ENCODE measurements at places on chromosomes 3 and 15. TPM values are rescaled to one million over a fixed set of nuclear protein-coding genes. Genes with fewer than 3 reads are reported as not detected.

DNA sequence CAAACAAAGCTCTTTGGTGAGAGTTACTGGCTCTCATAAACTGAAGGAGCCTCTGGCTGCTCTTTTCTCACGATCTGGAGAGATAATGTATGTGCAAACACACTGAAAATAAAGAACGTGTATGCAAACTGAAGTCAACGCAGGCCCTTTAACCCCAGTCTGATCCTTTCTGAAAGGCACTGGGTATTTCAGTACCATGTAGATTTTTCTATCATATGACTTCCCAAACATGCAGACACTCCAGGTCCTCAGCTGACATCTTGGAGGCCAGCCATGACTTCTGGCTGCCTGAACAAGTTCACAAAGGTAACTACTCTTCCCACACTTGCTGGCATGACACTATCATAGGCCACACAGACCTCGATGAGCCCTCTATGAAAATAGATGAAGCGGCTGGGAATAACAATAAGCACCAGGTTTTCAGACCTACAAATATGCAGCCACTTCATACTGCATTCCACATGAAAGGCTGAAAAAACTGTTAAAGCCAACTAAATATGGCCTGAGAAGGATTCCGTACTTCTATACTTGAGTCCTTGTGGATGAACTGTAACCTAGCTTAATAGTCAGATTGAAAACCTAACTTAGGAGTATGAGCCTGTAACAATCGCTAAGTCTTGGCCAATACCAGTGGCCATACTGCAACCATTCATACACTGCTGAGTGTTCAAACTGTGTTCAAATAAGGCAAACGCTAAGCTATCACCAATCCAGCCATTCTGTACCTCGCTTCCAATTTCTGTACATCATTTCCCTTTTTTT is 121.3 kb downstream of the THRB start:
- no peaks in the 10 kb centered on the region for H3K27me3 ChIP-seq
- H3K36me3 ChIP-seq: no peaks in the 10 kb centered on the region
- no peak overlapping the region for H3K27ac ChIP-seq
- H3K4me1 ChIP-seq: peaks cover 15% of the 10 kb centered on the region
- no peak overlapping the region for H3K4me3 ChIP-seq

- no peak overlapping the region for H3K27ac ChIP-seq
- H3K27me3 ChIP-seq: peaks cover 87% of the 10 kb centered on the region
- DNase-seq: no peak
- no peaks in the 10 kb centered on the region for H3K36me3 ChIP-seq
- H3K4me1 ChIP-seq: no peaks in the 10 kb centered on the region
Measured at GRCh38 chr3:19190602-19191001, 42.3 kb downstream of the KCNH8 start.

- no peak overlapping the region for H3K4me3 ChIP-seq
- no peaks in the 10 kb centered on the region for H3K27me3 ChIP-seq
- H3K4me1 ChIP-seq: peaks cover 6% of the 10 kb centered on the region
- no peak for DNase-seq
- no peak overlapping the region for H3K27ac ChIP-seq
Measured at GRCh38 chr15:41512512-41512939, 1.1 kb downstream of the LTK start.

GRCh38 chr3:108887121-108887520 is 64.5 kb downstream of the TRAT1 start:
- H3K4me3 ChIP-seq: no peak overlapping the region
- no peaks in the 10 kb centered on the region for H3K36me3 ChIP-seq
- H3K4me1 ChIP-seq: no peaks in the 10 kb centered on the region
- DNase-seq: no peak
- no peaks in the 10 kb centered on the region for H3K27me3 ChIP-seq

GRCh38 chr15:73287019-73287418 is 81.7 kb downstream of the HCN4 start:
- peaks cover 19% of the 10 kb centered on the region for H3K36me3 ChIP-seq
- no peak overlapping the region for H3K4me3 ChIP-seq
- no peak overlapping the region for H3K27ac ChIP-seq
- H3K27me3 ChIP-seq: no peaks in the 10 kb centered on the region
- no peaks in the 10 kb centered on the region for H3K4me1 ChIP-seq
- DNase-seq: no peak

DNA sequence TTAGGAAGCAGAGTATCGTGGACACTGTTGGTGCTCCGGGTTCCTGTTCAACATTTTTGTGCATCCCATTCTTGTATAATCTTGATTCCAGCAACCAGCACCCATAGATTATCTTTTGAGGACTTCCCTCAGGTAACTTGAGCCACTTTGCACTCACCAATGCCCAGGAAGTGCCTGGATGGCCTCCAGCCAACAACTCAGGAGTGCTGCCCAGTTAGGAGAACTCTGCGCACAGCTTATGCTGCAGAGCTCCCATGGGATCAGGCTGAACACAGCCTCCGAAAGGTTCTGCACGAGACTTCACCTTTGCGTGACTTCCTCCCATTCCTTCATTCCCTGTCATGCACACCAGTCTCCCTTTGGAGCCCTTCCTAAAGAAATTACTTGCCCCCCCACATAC is 64.3 kb upstream of the LRRN1 start:
- no peak overlapping the region for H3K27ac ChIP-seq
- no peaks in the 10 kb centered on the region for H3K36me3 ChIP-seq
- no peak for DNase-seq
- H3K27me3 ChIP-seq: no peaks in the 10 kb centered on the region

DNA sequence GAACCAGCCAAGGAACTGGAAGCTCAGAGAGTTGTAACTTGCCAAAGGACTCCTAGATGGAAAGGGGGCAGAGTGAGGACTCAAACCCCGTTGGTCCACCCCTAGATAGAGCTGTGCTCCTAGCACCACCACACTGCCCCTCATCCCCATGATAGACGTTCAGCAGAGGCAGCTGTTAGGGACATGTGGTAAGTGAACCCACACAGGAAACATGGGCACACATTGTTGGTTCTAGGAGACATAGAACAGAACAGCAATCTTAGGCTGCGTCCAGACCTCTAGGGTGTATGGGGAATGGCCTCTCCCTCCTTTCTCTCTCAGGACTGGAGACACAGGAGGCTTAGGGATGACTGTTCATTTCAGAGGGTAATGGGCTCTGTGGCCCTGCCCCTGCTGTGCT is 102.7 kb downstream of the ANP32A start:
- H3K27me3 ChIP-seq: peaks cover 24% of the 10 kb centered on the region
- no peak for DNase-seq
- no peak overlapping the region for H3K4me3 ChIP-seq
- H3K27ac ChIP-seq: no peak overlapping the region
- no peaks in the 10 kb centered on the region for H3K36me3 ChIP-seq

GRCh38 chr15:59017449-59017848 is 30.0 kb downstream of the RNF111 start:
- H3K27me3 ChIP-seq: no peaks in the 10 kb centered on the region
- H3K27ac ChIP-seq: no peak overlapping the region
- H3K4me3 ChIP-seq: no peak overlapping the region

GRCh38 chr15:64919721-64920120 is 8.0 kb downstream of the ANKDD1A start:
- H3K4me3 ChIP-seq: no peak overlapping the region
- H3K27me3 ChIP-seq: no peaks in the 10 kb centered on the region
- H3K27ac ChIP-seq: no peak overlapping the region
- H3K36me3 ChIP-seq: peaks cover 3% of the 10 kb centered on the region
- no peak for DNase-seq

DNA sequence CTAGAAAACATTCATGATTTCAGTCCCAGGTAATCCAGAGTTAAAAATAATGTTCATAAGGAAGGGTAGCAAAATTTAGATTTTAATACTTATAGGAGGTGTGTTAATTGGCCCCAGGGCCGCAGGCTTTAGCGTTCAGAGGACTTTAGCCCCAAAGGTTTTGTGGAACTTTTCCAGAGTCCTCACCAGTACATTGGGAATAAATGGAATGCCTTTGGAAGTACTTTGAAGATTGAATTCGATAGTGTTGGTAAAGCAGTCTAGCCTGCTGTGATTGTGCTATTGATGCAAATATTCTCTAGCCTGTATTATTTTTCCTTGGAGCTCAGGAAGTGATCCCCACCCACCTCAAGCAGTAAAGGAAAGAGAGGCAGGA is 137.1 kb downstream of the IGF1R start:
- H3K36me3 ChIP-seq: no peaks in the 10 kb centered on the region
- no peaks in the 10 kb centered on the region for H3K27me3 ChIP-seq
- peaks cover 13% of the 10 kb centered on the region for H3K4me1 ChIP-seq
- no peak overlapping the region for H3K4me3 ChIP-seq

Gene SEMA5B
- not detected for total RNA-seq

Gene MUC4
- total RNA-seq: not detected

Gene CCR3
- not detected for total RNA-seq

Gene ACSBG1
- not detected for total RNA-seq

Gene CD200
- 0.44 TPM for total RNA-seq
